NCI-H1694 treated with DMSO at 0.1 percent for 48 hours (cell line): ENCODE measurements at places on chromosomes 3 and 15.

DNA sequence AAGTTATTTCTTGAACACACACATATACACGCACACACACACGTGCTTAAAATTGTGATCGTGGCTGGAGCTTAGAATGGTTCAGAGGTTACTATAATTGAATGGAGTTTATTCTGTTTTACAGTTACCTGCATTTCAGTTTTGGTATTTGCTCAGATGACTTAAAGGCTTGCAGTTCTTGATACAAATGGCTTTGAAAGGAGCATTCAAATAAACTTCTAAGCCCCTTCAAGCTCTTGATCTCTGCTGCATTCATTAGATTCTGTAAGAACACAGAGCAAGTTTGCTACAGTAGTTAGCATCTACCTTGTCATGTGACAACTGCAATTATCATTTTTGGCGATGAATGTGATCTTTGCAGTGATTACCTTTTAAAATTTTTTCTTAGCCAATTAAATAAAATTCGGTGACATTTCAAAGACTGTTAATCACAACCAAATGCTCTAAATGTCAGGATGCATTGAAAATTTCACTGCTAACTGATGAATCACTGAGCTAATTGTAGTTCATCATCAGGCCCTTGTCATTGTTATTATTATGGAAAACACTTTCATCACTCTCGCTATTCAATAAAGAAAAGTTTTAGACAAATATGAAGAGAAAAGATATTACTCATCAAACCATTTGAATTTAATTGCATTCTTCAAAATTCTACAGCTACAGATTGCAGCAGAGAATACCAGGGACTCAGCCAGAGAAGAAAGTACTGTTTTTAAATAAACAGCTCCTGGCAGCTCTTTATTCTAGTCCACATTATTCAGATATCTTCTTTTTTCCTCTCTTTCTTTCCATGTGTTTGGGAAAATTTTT is 296.1 kb downstream of the LRTM1 start:
- DNase-seq, result no peak

DNA sequence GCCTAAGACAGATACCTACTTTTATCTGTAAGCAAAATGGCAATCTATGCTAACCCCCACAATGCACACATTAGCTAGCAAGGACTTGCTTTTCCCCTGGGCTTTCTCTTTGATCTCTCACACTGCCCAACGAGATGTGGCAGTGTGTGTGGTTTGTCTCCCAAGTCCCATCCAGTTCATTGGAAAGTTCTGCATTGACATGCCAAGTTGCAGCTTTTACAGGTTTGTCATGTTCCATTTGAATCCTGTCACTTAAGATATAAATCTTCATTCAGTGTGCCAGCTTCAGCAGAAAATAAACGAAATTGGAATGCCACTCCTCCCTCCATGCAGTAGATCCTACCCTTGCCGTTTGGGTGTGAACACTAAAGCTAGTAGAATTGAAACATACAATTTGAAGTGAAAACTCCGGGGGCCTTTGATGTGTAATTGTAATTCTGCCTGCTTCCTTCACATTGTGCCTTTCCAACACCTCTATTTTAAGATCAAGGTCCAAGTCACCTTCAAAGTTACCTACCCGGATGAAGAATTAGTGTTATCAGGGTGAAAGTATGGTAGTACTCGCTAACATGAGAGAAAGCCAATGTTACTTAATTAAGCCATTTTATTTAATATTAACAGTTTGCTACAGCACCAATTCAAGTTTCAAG is 130.9 kb upstream of the BHLHE40 start:
- DNase-seq, result no peak

DNA sequence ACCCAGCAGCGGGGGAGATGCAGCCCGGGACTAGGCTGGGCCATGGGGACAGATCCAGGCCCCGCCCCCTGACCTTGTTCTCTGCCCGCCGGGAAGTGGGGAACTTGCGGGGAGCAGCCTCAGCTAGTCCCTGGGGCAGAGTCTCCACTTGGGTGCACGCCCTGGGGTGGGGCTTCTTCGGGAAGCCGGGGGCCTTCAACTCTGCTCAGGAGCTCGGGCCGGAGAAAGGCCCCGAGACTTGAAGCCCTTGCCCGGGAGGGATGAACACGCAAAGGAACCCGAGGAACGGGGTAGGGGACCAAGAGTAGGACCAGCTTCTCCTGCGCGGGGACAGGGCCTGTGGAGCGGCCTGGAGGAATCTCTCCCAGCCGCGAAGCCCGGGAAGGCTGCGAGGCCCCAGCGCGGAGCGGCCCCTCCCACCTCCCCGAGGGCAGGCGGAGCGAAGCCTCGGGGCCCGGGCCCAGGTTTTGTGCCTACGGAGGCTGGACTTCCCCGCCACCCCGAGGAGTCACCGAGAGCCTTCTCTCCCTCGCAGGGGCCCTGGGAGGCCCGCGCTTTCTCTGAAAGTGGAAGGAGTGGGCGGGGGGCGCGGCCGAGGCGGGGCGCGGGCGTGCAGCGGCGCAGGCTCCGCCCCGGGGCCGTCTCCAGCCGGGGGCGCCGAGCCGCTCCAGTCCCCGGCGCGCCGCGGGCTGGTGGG is at the start of gene ITPKA:
ITPKA (plus strand) TSS at position 670 of the 697 bp plus-strand sequence. CDS start 54 bp downstream, outside the sequence.
- peak; percentile 46 for DNase-seq

GRCh38 chr15:88802250-88802990 is 816 bp upstream of the ACAN start:
- DNase-seq, result no peak

DNA sequence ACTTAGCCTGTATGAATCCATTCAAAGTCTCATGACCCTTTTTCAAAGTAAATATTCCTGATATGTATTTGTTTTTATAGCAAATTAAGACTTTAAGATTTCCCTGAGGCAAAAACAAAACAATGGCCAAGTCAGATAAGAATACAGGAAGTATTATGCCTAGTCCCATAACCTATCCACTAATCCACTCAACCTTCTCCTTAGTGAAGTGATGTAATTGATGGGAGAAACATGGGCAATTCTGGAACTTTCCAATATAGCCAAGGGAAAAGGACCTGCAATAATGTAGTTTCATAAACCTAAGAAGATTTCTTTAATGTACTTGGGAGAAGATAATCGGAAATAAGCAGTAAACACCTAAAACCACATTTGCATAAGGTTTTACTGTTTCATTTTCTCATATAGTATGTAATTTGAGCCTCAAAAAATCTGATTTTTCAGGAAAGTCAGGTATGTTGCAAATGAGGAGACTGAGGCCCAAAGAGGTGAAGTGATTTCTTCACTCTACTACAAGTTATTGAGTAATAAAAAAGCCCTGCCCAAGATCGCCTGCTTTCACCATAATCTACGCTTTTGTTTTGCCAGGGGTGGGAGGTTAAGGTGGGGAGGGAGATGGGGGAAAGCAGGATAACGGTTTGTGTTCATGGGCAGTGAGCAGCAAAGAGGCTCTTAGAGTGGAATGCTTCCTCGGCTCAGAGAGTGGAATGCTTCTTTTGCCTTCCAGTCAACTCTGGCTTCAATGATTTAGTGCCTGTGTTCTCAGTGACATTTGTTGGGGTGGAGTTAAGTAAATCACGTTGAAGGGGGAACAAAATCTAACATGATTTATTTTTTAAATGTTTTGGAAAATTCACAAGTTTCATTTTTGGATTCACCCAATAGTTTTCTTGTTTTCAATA is 95.0 kb upstream of the FNDC3B start:
- DNase-seq, result no peak

GRCh38 chr3:190279690-190280089 is 42.6 kb downstream of the CLDN1 start:
- no peak for DNase-seq

DNA sequence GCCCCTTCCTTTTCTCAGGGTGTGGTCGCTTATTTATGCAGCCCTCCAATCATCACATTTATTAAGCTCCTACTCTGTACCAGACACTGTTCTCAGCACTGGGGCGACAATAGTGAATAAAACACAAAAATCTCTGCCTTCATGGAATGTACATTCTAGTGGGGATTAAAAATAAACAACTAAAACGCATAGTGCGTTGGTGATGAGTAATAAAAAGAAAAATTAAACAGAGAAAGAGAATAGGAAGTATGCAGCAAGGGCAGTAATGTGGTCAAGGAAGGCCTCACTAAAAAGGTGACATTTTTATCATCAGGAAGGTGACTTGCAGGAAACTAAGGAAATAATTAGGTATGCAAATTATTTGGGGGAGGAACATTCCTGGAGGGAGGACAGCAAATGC is 5.1 kb downstream of the SLC51B start:
- no peak for DNase-seq

GRCh38 chr3:166071-166470 is 30.5 kb upstream of the CHL1 start:
- DNase-seq, result no peak

- no peak for DNase-seq
These were observed 22.7 kb upstream of the KNG1 start for GRCh38 chr3:186694288-186695032.

DNA sequence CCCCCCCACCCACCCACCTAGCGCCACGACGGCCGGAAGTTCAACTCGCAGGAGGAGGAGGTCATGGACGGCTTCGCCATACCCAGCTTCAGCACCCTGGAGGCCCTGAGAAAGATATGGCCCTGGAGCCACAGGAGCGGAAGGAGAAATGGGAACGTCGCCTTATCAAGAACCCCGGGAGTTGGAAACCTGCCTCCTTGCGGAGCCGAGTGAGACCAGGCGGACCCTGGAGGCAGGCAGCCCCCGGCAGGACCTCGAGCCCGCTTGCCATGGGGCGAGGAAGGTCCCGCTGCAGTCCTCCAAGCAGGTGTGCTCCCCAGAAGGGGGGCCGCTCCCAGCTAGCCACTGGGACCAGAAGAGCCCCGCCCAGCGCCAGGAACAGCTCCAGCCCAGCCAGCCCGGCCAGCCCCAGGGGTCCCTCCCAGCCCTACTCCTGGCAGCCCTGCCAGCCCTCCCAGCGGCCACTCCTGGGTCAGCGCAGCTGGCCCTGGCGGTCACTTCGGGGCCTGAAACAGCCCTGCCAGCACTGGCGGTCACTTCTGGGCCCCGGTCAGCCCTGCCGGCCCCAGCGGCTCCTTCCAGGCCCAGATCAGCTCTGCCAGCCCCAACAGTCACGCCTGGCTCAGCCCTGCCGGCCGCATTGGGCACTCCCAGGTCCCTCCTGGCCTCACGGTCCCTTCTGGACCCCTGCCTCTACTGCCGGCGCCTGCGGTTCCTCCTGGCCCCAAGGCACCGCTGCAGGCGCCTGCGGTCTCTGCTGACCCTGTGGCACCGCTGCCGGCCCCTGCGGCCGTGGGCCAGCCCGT is 10.3 kb upstream of the ROPN1B start:
- no peak for DNase-seq

- DNase-seq, result no peak
These were observed 282.3 kb upstream of the NECTIN3 start for GRCh38 chr3:110789315-110789714.

DNA sequence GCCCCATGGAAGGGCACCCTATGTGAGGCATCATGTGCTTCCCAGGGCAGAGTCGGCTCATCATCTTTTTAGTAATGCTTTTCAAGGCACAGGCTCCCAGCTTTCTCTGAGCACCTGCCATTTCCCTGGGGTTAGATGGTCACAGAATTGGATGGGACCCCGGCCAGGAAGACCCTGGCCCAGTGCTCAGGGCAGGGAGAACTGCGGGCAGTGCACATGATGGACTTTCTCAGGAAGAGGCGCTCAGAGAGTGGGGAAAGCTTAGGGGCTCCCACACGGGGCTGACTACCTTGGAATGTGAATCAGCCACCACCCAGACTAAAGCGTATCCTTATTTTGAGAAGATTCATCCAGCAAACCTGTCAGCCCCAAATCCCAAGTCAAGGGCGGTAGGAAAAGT is 16.5 kb upstream of the SKOR1 start:
- DNase-seq, result no peak

DNA sequence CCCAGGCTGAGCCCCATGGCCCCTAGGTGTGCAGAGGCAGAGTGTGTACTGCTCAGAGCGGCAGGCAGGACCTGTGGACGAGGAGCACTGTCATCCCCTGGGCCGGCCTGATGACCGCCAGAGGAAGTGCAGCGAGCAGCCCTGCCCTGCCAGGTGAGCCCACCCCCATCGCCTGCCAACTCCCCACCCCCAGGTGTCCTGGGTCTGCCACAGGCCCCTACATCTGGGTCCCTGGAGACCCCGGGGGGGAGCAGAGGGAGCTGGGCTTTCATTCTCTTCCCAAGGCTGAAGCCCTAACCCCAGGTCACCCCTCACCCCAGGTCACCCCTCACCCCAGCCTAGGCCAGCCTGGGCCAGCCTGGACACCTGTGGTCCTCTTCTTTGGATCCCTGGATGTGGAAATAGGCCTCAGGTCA is 93.1 kb downstream of the TBC1D2B start:
- no peak for DNase-seq

DNA sequence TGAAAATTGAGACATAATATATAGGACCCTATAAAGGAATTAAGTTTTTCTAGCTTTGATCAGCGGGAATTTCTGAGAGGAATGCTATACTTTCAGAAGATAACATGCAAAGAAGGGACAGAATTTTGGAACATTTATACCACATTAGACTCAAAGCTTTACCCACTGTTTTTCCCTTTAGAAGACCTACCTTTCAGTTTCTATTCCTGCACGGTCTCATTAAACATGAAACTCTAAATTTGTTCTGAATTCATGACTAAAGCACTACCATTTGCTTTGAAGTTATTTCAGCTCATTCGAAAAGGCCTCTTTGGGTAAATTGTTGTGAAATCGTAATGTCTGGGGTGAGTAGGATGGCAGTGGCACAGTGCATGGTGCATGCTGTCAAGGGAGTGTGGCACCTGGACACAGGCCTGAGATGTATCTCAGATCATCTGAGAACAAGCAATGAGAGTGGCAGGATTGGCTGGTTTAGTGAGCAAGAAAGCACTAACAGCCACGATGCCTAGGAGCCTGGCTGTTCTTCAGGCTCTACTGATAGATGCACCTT is 42.5 kb downstream of the CHCHD4 start:
- DNase-seq, result no peak

DNA sequence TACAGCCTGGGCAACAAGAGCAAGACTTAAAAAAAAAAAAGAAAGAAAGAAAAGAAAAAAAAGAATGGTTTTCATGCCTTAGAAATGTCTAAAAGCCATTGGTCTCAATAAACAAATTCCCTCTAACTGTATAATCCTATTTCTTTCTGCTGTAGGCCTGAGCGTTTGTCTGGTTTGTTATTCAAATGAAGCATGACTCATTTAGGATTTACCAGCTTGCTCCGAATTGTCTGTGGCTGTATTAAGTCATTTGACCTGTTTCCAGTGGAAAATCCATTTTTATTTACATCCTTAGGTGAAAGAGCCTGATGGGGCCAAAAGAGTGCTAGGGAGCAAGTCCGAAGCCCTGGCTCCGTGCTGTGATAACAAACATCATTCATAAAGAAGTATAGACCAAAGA is 73.8 kb downstream of the BDH1 start:
- DNase-seq, result no peak

DNA sequence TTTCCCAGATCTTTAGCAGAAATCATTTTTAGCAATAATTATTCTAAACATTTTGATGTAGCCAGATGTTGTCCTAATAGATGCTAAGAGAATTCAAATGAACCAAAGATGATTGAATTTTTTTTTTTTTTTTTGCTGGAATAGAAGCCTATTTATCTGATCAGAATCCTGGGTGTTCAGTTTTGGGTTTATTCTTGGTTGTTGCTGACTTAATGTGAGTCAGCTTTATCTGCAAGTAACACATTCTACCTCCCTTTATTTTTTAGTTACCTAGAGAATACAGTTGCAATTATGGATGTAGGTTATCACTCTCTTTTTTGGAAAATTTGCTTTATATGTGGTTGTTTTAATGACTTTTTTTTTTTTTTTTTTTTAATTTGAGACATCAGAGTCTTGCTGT is 6.4 kb downstream of the CEP97 start:
- DNase-seq, result no peak

GRCh38 chr3:177935047-177935446 is 601.2 kb upstream of the KCNMB2 start:
- no peak for DNase-seq

- no peak for DNase-seq
These were observed 4.6 kb downstream of the WDR53 start for GRCh38 chr3:196563721-196564225.

- DNase-seq, result no peak
These were observed 32.8 kb upstream of the MRPL3 start for GRCh38 chr3:131535596-131535995.
